ENCODE measurements at places on chromosomes 1 and 21.

DNA sequence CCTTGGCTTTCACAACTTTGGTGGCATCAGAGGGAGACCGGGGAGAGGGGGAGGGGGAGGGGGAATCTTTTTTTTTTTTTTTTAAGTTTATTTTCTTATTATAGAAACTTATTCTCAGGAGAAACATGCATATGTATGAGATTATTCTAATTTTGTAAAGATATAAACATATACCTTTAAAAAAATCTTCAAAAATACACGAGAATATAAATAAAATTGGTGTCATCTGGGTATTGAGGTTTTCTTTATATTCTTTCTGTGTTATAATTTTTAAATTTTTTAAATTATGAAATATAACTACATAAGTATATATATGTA is 18.9 kb upstream of the SNRPE start:
- DNase-seq: no peak

- no peak for DNase-seq
Observed at GRCh38 chr1:32337855-32338636, 2.0 kb upstream of the MARCKSL1 start.

GRCh38 chr1:161885759-161886158 is 119.6 kb downstream of the ATF6 start:
- no peak for DNase-seq

GRCh38 chr1:7339953-7340352 is 431.1 kb upstream of the VAMP3 start:
- no peak for DNase-seq

GRCh38 chr1:16882986-16883385 is 12.8 kb upstream of the RNU1-2 start:
- no peak for DNase-seq

GRCh38 chr1:11245904-11246719 is 16.2 kb downstream of the MTOR start:
- no peak for DNase-seq

GRCh38 chr1:61081144-61081685 is 1.1 kb upstream of the NFIA start:
- no peak for DNase-seq

DNA sequence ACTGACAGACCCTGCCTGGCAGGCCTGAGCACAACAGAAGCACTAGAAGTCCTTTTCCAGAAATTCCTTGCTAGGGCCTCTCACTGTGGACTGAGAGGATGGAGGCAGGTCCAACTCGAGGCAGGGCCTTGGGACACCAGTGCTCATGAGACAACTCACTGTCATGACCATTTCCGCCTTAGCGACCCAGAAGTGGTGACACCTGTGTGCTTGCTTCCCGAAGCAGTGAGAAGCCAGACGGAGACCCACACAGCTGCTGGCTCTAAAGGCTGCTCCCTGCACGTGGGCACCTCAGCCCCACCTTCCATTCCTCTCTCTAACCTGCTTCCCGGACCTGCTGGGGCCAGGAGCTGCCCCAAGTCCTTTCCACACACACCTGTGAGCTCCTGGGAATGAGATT is 33.0 kb downstream of the KCNC4 start:
- DNase-seq: no peak

- DNase-seq: no peak
Observed at GRCh38 chr1:156560585-156561163, 11.7 kb downstream of the IQGAP3 start.

DNA sequence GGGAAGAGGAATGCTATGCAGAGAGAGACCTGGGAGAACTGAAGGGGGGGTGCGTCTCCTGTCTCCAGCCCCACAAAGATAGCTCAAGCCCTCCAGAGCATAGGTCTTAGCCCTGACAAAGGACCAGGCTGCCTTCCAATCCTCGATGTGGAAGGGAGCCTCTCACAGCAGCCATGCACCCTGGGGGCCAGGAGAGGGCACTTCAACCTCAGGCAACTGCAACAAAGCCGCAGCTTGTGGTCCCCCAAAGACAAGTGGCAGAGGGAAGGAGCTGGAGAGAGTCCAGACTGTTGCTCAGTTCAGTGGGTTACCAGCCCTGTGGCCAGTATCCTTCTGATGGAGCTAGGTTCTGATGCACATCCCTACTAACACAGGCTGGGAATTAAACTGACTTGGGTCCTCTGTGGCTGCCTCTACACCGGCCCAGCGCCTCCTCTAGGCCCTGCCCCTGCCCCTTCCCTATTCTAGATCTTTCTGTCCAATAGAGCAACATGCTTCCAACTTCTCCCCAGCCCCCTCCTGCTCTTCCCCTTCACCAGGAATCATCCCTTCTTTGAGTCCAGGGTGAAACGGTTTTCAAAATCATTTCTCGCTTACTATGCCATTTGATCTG is 100.7 kb upstream of the SPATA6 start:
- DNase-seq: peak; percentile 28
